Activated T-helper 1 cell treated with anti-CD3 and anti-CD28 coated beads, Interleukin-2, amount 50 U/mL, for 16 hours (primary cell): ENCODE measurements at places on chromosomes 6 and 20.

GRCh38 chr6:155219858-155220301, 43.9 kb upstream of the CLDN20 start:
- DNase-seq = no peak

DNA sequence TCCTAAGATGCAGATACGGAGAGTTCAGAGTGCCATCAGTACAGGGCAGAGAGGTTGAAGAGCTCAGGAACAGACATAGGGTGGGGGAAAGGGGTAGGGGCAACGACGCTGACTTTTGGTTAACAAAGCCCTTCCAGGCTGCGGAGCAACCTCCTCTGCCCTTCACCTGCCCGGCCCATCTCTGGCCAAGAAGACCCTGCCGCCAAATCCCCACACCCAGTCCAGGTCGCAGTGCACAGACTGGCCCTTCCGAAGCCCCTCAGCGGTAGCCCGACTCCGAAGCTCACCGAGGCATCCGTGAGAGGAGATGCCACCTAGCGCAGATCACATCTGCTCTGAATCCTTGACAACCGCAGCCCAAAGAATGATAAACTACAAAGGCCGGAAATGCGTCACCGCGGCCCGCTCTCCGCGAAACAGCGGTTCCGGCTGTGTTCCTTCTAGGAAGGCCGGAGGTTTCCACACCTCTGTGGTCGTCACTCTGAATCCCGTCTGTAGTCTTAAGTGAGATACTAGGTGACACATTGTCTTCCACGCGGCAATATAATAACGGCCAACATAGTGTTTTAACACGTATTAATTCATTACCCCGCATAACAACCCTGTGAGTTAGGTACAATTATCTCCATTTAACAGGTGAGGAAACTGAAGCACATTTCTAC, at the start of gene ZSCAN23:
TSS of gene ZSCAN23 (minus strand) at position 380 of the 662 bp plus-strand sequence. CDS start 7,225 bp downstream, outside the sequence.
- DNase-seq = peak; percentile 57

DNA sequence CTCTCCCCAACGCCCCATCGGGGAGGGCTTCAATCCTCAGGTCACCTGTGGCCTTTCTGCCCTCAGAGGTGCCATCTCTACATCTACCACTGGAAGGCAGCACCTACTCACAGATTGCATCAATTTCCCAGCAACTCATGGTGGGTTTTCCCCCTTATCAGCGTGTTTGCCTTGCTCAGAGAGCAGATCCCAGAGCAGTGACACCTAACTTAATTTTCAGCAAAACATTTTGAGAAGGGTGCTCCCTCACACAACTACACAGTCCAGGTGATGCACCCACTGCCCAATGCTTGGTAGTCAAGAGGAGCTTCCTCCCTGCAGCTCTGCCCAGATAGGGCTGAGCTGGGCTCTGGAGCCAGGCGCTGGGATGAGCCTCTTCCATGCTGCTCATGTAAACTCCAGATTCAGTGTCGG, 48.2 kb downstream of the PLG start:
- DNase-seq = no peak

- no peak for DNase-seq
These were observed 492.5 kb downstream of the CDKAL1 start for GRCh38 chr6:21026576-21027273.

DNA sequence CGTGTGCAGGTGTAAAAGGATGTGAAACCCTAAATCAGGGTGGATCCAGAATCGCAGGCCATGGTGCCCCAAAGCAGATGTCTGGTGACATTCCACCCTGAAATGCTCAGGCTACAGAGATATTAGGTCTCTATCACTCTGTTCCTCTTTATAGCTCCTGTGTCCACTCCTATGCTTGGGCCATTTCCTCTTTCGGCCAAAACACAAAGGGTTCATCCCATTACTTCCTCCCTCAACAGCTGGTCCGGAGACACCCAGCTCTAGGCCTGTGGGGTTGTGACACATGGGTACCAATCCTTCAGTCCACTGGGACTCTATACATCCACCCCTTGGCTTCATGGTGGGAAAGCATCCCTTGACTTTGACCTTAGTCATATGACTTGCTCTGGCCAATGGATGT, 1.7 kb upstream of the SIGLEC1 start:
- no peak for DNase-seq

DNA sequence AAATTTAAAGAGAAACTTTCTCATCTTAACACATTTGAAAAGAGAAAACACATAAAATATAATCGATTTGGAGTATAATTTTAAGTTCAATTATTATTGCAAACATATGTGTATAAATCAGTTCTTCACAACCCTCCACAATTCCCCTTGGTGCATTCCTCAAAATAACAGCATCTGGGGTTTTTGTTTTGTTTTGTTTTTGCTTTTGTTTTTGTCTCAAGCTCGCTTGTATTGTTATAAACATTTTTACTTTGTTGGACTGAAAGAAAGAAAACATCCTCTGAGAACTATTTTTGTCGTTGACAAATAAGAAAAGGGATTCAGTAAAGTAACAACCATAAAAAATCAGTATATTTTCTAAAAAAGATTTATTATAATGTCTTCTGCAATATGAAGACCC, 60.2 kb upstream of the HIVEP1 start:
- DNase-seq = no peak
